ENCODE measurements at places on chromosomes 4 and X.

DNA sequence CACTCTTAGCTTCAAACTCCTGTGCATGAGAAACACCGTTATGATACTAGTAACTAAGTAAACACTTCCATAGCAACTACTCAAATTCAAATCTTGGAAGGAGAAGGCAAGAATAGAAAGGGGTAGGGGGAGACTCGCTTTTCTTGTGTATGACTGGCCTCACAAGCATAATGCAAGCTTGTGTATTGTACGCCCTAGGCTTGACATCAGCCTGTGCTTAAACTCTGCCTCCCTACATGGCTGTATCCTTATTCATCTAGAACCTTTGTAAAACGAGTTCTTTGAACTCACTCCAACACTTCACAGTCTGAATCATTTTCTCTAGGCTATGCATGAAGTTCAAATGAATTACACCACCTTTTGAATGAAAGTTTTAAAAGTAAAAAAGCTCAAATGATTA, 1071.2 kb upstream of the ADGRL3 start:
- DNase-seq, result no peak

DNA sequence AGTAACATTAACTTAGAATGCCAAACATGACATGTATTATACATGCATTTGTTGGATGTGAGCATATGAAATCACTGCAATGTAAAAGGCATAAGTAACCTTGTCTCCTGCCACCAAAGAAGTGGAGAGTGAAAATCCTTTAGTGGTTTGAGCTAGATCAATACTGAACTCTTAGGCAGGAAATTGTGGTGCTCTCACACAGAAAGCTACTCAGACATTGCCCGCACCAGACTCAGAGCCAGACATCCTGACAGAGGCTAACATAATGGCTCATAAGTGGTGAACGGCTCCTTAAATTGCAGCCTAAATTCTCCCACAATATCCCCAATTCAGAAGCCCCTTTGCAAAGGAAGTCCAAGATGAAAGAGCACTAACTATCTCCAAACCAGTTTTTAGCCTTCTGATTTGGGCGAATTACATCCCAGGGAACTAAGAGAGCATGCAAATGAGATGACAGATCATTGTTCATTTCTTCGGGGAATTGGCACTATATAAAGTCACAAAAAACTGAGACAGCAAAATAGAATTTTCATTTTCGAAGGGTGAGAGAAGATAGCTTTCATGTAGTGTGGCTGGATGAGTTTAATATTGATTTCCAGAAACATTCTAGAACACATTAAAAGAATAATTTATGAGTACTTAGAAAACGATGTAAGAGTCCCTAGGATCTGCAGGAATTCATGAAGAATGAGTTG, 233.6 kb upstream of the RPS6KA3 start:
- DNase-seq, result peak; percentile 5

- DNase-seq, result no peak
Measured at GRCh38 chr4:112206431-112206830, 25.2 kb upstream of the AP1AR start.

GRCh38 chr4:145099653-145100052, 1.5 kb downstream of the ABCE1 start:
- no peak for DNase-seq

- DNase-seq, result peak; percentile 70
Measured at GRCh38 chrX:109485470-109486340, 3.8 kb upstream of the GUCY2F start.

DNA sequence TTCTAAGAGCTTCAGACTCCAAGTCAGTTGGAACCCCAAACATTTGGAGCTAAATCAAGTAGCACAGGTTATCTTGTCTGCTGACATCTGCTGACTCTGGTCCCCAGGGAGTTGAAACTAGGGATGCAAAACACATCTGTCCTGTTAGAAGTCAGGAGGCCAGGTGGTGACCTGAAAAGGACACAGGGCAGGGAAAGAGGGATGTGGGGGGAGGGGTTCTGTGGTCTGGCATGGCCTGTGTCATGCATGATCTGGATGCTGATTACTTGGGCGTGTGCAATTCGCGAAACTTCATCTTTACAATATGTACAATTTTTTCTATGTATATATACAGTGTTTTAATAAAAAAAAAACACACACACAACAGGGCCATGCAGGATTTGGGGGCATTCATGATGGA, 55.3 kb downstream of the FHDC1 start:
- no peak for DNase-seq

GRCh38 chr4:2823671-2824328, 19.8 kb upstream of the ADD1 start:
- no peak for DNase-seq

DNA sequence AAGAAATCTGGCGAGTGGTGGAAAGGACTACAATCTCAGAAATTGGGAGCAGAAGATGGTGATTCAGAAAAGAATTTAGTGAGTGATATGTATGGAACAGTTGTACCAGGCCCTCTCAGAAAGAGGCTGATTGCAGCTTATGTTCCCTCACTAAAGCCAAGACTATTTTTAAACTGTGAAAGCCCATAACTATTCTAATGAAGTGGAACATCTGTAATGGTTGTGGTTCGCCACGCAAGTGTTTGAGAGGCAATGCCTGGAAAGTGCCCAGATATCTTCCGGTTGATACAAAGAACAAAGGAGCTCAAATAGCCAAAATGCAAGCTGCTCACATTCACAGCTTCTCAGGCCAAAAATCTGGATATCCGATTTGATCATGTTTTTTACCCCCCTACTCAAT, 1250.7 kb downstream of the RAPGEF2 start:
- no peak for DNase-seq

- DNase-seq, result no peak
Measured at GRCh38 chrX:5748586-5749150, 480.0 kb downstream of the NLGN4X start.

GRCh38 chr4:17722356-17722700, 59.1 kb downstream of the FAM184B start:
- DNase-seq, result no peak

- no peak for DNase-seq
Measured at GRCh38 chrX:127207326-127207725, 387.8 kb downstream of the PRR32 start.

DNA sequence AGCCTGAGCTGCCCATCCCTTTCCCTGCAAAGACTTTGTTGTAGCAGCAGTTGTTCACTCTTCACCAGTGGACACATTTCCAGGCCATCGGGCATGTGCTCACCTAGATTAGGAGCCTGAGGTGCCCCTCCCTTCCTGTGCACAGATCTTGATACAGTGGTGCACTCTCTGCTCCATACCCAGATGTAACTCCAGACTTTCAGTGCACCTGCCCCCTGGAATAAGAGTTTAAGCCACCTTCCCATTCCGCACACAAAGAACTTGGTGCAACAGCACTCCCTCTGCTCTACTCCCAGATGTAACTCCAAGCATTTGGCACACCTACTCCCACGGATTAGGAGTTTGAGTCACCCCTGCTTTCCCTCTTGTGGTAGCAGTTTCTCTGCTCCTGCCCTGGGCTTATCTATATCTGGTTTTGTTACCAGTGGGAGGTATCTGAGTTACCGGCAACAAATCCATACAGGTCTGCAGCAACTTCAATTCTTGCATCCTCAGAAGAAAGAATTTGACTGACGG, 36.0 kb upstream of the PLK4 start:
- DNase-seq, result no peak

DNA sequence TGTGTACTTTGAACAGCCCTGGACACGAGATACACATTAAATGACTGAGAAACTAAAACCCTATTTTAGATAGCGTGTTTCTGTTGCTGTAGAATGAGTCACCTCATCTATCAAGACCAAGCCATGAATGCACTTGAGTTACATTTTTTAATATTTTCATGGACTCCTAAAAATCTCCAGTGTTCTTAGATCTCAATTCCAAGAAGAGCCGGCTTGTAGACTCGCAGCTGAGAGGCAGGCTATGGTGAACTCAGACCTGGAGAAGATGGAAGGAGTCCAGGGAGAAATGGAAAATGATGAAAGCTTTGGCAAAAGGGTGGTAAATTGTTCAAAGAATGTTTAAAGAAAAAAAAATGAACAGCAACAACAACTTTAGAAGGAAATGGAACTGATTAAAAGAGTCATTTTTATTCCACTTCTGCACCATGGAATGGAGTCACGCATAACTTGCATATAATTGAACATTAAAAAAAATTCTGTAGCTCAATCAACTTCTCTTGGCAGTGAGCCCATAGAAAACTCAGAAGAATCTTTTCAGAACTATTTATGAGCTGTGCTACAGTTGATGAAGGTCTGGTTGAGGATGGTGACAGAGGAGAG, 129.8 kb downstream of the MXRA5 start:
- no peak for DNase-seq

DNA sequence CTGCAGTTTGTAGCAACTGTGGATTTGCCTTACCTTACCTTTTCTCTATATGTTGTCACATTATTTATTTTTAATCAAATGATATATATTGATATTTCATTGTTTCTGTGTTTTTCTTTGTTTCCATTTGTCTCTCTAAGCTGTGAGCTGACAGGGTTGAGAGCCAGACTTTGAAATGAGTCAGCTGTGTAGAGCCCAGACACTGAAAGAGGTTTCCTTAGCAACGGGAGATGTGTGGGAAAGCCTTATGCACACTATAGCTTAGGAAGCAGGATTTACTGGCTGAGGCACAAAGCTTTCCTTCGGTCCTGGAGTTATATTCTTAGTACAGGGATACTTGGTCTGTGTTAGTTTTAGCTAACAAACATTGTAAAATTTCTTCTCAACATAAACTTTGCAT, 192.2 kb downstream of the FGF13 start:
- no peak for DNase-seq

GRCh38 chr4:6938647-6939271, 29.1 kb downstream of the TBC1D14 start:
- no peak for DNase-seq

DNA sequence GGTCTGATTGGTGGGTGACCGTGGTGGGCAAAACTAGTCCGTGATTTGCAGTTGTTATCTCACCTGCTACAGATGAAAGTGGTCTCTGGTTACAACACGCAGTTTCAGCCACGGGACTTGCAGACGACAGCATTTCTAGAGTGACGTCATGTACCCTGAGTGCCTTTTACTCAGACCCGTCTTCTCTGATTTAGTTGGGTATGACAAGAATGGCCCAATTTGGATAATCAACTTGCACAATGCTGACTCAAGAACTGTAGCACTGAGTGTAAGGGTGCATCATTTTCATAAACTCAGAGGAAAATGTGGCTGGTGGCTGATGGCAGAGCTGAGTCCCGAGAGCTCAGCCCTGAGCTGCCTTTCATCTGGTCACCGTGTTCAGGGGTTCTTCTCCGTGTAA, 281.4 kb upstream of the FRG1 start:
- DNase-seq, result no peak

DNA sequence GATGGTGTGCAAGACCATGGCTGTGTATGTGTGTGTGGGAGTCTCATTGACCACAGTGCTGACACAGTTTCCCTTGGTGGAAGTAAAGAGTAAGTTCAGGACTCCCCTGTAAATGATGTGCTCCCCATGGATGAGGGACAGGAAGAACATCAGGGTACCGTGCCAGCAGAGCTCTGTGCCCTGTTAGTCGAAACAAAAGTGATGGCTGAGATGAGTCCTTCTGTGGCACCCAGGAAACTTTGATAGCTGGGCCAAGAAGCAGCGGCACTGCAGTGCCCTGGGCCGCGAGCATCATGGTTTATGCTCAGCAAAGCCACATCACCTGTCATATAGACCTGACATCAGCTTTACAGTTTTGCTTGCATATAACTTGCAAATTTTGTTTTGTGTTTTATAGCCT, 61.4 kb upstream of the CLDN34 start:
- DNase-seq, result no peak

- DNase-seq, result no peak
Measured at GRCh38 chr4:124097447-124097846, 615.1 kb downstream of the ANKRD50 start.

DNA sequence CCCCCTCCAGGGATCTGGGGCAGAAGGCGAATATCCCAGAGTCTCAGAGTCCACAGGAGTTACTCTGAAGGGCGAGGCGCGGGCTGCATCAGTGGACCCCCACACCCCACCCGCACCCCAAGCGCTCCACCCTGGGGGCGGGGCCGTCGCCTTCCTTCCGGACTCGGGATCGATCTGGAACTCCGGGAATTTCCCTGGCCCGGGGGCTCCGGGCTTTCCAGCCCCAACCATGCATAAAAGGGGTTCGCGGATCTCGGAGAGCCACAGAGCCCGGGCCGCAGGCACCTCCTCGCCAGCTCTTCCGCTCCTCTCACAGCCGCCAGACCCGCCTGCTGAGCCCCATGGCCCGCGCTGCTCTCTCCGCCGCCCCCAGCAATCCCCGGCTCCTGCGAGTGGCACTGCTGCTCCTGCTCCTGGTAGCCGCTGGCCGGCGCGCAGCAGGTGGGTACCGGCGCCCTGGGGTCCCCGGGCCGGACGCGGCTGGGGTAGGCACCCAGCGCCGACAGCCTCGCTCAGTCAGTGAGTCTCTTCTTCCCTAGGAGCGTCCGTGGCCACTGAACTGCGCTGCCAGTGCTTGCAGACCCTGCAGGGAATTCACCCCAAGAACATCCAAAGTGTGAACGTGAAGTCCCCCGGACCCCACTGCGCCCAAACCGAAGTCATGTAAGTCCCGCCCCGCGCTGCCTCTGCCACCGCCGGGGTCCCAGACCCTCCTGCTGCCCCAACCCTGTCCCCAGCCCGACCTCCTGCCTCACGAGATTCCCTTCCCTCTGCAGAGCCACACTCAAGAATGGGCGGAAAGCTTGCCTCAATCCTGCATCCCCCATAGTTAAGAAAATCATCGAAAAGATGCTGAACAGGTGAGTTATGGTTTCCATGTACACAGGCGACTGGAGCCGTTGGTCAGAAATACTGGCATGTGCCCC, at the start of gene CXCL1:
Gene CXCL1, plus strand, starts transcription at position 264 of the 926 bp plus-strand sequence. Its CDS starts 78 bp downstream, at position 342.
- DNase-seq, result no peak

DNA sequence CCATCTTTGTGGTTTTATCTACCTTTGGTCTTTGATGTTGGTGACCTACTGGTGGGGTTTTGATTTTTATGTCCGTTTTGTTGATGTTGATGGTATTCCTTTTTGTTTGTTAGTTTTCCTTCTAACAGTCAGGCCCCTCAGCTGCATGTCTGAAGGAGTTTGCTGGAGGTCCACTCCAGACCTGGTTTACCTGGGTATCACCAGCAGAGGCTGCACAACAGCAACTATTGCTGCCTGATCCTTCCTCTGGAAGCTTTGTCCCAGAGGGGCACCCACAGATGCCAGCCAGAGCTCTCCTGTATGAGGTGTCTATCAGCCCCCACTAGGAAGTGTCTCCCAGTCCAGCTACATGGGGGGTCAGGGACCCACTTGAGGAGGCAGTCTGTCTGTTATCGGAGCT, 199.3 kb upstream of the WDFY3 start:
- no peak for DNase-seq

GRCh38 chrX:346034-346813, 27.6 kb upstream of the GTPBP6 start:
- DNase-seq, result no peak

- DNase-seq, result no peak
Measured at GRCh38 chrX:135516376-135516775, 4.1 kb upstream of the INTS6L start.

- no peak for DNase-seq
Measured at GRCh38 chrX:150935467-150935866, 37.0 kb upstream of the CD99L2 start.

- DNase-seq, result no peak
Measured at GRCh38 chrX:66035667-66036066, 4.2 kb downstream of the VSIG4 start.
